ENCODE measurements at places on chromosomes 4 and X. TPM values are rescaled to one million over a fixed set of nuclear protein-coding genes. Genes with fewer than 3 reads are reported as not detected.

- DNase-seq: peak; percentile 4
These were observed 195.7 kb upstream of the ANK2 start for GRCh38 chr4:112853662-112854256.

DNA sequence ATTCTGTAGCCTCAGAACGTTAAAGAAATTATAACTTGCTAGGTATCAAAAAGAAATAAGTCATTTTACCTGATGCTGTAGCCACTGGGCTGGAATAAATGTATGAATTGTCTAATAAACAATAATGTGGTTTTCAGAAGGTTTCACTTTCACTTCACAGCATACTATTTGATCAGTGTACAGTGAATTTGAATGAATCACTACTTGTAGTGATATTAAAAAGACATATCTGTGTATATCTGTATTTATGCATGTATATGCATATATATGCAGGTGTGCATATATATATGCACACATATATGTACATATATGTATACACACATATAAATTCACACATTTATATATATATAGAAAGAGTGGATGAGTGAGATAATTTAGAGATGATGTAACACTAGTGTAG, 440.0 kb upstream of the PCDH10 start:
- DNase-seq: no peak

DNA sequence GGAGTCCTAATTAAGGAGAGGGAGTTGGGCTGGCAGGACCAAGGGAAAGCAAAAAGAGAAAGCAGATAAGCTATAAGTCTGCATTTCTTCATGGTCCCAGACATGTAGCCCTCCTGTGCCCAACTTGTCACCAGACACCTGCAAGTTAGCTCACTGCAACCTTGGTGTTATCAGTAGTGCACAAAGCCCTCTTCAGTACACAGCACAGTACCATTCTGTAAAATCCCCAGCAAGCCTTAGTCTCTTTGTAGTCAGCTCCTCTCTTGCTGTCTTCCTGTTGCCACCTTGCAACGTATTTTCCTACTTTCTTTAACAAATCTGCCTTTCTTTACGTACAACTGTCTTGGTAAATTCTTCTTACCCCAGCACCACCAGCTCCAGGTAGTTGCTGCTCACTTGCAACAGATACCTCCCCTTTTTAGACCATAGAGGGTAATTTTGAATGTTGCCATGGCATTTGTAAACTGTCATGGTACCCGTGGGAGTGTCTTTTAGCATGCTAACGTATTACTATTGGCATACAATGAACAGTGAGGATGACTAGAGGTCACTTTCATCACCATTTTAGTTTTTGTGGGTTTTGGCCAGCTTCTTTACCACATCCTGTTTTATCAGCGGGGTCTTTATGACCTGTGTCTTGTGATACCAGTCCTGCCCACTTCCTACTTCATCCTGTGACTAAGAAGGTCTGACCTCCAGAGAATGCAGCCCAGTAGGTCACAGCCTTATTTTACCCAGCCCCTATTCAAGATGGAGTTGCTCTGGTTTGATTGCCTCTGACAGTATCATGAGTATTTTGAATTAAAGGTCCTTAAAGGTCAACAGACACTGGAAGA, 28.3 kb upstream of the AP1S2 start:
- peak; percentile 23 for DNase-seq

DNA sequence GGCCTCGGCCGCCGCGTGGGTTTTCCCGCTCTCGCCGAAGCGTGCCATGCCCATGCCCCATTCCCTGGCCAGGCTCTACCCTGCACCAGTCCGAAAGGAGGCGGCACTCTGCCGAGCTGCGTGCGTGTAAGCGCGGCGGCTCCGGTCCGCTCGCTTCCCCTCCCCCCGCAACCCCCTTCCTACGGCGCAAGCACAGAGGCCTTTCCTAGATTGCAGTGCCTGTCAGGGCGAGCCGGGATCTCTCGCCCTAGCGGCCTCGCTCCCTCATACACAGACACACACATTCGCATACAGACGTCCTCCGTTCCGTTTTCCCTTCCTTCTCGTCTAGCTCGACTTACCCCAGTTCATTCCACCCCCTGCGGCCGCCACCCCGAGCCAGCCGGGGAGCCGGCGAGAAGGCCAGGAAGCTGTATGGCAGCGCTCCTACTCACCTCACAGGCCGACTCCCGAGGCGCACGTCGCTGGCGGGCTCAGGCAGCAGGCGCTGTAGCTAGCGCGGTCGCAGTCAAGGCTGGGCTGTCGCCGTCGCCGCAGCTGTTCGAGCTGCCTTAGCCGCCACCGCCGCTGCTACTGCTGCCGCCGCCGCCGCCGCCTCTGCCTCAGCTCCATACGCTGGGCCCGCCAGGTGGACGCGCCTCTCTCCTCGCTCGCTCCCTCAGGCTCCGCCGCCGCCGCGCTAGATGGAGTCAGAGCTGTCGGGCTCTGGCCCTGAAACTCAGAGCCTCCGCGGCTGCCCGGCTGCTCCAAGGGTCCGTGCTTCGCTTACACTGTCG, 615 bp downstream of the NEXMIF start:
- no peak for DNase-seq

- peak; percentile 41 for DNase-seq
These were observed 239.9 kb downstream of the NKX6-1 start for GRCh38 chr4:84258905-84259830.

DNA sequence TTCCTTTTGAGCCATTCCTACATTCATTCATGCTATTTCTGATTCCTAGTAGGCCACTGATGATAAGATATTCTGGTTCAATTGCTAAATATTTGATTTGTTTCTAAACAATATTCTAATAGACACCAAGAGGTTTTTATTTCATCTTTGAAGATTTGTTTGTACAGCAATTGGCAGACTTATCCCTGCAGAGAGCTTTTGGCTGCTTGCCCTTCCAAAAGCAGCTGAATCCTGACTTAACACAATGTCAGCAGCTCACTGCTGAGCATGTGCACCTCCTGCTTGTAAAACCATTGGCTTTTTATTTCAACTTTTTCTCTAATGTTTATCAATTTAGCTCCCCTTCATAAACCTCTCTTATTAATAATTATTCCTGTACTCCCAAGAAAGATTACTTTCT, 45.3 kb downstream of the MMRN1 start:
- DNase-seq: peak; percentile 50

GRSF1 gene
- total RNA-seq: 117 TPM

FGD1 gene
- 2.4 TPM for total RNA-seq

Measured in dermis blood vessel endothelial cell (primary cell).